ENCODE measurements at places on chromosomes 3 and 15.

GRCh38 chr3:194874783-194875182, 189.1 kb downstream of the FAM43A start:
- DNase-seq: no peak

- DNase-seq: no peak
Measured at GRCh38 chr15:64844576-64845145, 2.9 kb downstream of the PLEKHO2 start.

- no peak for DNase-seq
Measured at GRCh38 chr15:25863111-25863967, at the start of gene ATP10A. TSS of gene ATP10A (minus strand) at chr15:25863327. CDS start at chr15:25863096, 231 bp downstream.

GRCh38 chr3:187617213-187617612, 53.0 kb downstream of the SST start:
- no peak for DNase-seq

GRCh38 chr3:94185753-94186152, 122.9 kb downstream of the NSUN3 start:
- DNase-seq: no peak

DNA sequence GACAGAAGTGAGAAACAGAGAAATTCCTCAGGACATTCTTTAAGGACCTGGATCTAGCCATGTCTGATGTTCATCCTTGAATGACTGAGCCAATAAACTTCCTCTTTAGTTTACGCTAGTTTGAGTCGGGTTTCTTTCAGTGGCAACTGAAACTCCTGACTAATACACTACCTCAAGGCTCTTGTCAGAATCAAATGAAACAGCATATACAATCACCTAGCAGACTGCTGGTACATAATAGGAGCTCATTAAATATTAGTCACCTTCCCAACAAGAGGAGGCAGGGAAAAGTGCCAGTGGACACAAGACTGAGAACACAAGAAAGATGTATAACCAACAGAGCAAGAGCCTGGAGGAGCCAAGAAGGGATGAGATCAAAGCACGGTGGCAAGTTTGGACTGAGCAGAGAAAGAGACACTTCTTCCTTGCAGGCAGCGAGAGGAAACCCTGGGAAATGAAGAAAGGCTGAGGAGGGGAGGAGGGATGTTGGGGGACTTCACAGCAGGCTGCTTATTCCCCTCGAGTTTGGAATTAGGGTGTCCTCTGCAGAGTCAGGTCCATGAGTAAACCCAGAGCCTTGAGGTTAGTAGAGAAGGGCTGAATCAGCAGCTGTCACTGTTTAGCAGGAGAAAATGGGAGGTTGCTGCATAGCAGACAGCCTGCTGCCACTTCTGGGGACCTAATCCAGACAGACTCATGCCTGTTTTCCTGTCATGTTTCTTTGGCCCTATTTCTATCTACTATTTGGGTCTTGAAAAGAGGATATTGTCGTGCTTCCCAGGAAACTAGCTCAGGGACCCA, 73.3 kb downstream of the MRPL46 start:
- DNase-seq: no peak

- DNase-seq: no peak
Measured at GRCh38 chr15:96328181-96328876, 2.2 kb upstream of the NR2F2 start.

GRCh38 chr3:74621581-74621980, 7.1 kb upstream of the CNTN3 start:
- no peak for DNase-seq

- peak; percentile 41 for DNase-seq
Measured at GRCh38 chr3:185552358-185552877, at the start of gene LIPH. TSS of gene LIPH (minus strand) at chr3:185552588. CDS start at chr3:185552471, 117 bp downstream.

GRCh38 chr3:143875546-143875945, 27.3 kb upstream of the SLC9A9 start:
- DNase-seq: no peak

- DNase-seq: peak; percentile 21
Measured at GRCh38 chr3:179146911-179147513, 1.1 kb upstream of the PIK3CA start.

DNA sequence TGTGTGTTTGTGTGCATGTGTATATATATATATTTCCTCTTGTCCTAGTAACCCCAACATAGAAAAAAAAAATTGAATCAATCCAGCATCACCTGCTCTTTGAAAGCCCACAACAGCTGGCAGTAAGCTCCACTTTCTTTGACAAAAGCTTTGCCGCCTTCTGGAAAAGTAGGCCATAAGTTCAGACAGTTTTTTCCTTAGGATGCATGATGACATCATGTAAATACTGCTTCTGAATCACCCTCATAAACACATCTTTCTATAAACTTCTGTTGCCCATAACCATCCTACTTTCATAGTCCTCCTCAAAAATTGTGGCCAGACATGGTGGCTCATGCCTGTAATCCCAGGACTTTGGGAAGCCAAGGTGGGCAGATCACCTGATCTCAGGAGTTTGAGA, 67.4 kb downstream of the CSNK1G1 start:
- no peak for DNase-seq

GRCh38 chr3:7292362-7292761, 431.4 kb downstream of the GRM7 start:
- DNase-seq: no peak

DNA sequence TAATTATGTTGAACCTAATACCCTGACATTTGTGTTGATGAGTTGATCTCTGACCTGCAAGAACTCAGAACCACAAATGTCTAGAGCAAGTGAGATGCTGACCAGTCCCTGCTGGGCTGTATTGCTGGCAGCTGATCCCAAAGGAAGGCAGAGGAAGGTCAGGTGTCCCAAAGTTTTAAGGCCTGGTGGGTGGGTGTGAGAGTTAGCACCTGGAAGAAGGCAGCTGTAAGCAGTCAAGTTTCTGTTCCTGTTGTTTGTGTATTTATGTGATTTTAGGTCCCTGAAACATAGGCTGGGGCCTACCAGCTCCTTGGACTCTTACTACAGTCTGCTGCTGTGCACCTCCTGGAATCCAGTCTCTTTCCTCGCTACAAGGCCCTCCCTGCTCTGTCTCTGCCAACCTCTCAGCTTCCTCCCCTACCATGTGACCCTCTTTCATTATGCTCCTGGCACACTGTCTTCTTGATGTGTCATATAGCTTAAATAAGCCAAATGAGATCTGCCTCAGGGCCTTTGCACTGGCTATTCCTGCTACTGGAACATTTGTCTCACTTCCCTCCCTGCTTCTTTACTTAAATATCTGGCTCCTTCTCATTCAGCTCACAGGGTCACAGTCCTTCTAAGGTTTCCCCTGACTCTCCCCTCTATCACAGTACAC, 31.0 kb upstream of the ATOSA start:
- no peak for DNase-seq

GRCh38 chr3:122000936-122001605, 21.0 kb downstream of the ILDR1 start:
- no peak for DNase-seq

DNA sequence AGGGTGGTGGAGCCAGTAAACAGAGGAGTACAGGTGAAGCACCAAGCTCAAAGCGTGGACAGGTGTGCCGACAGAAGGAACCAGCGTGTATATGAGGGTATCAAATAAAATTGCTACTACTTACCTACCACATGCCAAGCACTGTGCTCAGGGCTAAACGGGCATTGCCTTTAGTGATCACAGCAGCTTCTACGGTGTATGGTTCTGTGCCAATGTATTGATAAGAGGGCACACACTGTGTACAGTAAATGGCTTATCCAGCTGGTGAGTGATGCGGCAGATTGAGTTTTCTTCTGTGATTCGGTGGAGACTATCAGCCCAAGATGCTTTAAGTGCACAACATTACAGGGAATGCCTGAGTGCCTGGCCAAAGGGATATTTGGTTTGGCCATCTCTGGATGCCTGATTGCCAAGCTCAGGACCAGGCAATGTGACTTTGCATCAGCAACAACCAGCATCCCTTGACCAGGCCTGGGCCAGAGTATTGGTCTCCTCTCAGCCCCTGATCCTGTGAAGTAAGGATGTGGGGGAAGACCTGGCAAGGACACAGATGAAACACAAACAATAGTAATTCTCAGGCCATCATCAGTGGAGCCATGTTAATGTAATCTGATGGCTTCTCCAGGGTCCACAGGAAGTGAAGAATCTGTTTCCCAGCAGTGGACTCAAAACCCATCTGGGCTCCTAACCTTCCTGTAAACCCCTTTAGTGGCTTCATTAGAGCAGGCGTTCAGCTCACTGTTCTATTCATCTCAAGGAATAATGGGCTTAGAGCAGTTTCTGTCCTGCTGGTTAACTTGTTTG, 14.1 kb downstream of the STARD5 start:
- DNase-seq: no peak

DNA sequence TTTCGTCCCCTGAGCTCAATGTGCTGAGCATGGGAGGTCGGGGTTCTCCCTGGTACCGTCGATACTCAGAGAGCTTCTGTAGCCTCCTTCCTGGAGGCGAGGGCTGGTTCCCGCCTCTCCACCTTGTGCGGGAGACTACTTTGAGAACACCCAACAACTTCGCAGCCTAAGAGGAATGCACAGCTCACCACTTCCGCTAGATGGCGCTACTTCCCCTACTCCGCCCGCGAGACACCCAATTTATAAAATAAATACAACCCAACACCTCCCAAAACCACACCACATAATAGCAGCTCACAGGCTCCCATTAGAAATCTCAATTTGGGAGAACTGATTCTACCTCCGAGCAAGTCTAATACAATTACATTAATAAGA, 1.2 kb downstream of the RGMA start:
- DNase-seq: peak; percentile 52

GRCh38 chr15:45449916-45450867, 71.8 kb upstream of the GATM start:
- no peak for DNase-seq

DNA sequence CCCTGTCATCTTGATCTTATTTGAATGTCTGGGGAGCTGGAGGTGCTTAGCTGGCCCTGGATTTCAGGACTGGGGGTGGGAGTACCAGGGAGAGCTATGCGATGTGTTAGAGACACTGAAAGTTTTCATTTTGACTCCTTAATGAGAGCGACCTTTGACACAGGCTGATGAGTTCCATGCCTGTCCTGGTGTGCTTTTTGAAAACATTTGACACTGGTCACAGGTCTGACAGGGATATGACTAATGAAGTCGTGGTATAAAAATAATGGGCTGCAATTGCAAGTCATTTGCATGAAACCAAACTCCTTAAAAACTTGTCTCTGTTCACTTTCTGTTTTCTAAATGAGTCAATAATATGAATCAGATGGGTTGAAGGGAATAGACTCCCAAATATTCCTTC, 81.9 kb downstream of the MECOM start:
- no peak for DNase-seq

GRCh38 chr3:10508619-10509260, 3.4 kb upstream of the ATP2B2 start:
- DNase-seq: peak; percentile 41

- no peak for DNase-seq
Measured at GRCh38 chr3:66839508-66839907, 158.6 kb upstream of the KBTBD8 start.

GRCh38 chr3:141669434-141669833, 68.7 kb upstream of the RNF7 start:
- DNase-seq: no peak

GRCh38 chr15:83496766-83497165, 49.6 kb downstream of the SH3GL3 start:
- no peak for DNase-seq

GRCh38 chr3:107753494-107753893, 230.7 kb downstream of the BBX start:
- peak; percentile 77 for DNase-seq

- DNase-seq: no peak
Measured at GRCh38 chr3:61589856-61590255, 28.5 kb downstream of the PTPRG start.

DNA sequence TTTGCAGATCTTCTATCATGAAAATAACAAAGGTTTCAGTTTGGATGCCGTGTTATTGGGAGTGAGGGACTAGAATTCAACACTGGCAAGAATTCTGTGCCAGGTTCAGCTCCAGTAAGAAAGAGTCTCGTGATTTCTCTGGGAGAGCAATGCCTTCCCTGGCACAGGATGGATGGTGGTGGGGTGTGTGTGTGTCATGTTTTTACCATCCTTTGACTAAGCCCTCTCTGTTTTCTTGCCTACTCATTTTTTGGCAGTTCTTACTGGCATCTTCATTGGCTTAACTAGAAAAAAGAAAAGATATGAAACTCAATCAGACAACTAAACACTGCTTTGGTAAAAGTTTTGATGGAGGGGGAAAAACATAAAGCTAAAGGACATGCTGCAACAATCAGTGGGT, 86.6 kb downstream of the FMN1 start:
- no peak for DNase-seq

GRCh38 chr15:36265422-36265821, 314.0 kb upstream of the CDIN1 start:
- DNase-seq: no peak

- DNase-seq: no peak
Measured at GRCh38 chr3:62600033-62600432, 226.7 kb upstream of the FEZF2 start.

- no peak for DNase-seq
Measured at GRCh38 chr15:76991048-76991447, 3.9 kb upstream of the PSTPIP1 start.

DNA sequence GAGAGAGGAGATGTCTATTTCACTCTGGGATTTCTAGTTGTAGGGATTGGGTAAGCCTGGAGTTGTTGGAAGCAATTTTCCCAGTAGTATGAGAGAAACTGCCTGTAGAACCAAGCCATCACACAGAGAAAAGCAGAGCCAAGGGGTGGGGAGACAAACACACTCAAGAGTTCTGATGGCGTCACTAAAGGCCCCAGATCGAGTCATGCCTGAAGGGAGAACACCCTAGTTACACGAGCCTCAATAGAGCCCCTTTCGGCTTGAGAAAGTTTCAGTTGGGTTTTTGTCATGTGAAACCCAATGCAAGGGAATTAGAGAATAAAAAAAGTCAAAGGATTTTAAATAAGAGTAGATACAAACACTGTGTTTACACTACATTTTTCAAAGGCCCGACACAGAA, 66.1 kb upstream of the PFN2 start:
- DNase-seq: no peak

DNA sequence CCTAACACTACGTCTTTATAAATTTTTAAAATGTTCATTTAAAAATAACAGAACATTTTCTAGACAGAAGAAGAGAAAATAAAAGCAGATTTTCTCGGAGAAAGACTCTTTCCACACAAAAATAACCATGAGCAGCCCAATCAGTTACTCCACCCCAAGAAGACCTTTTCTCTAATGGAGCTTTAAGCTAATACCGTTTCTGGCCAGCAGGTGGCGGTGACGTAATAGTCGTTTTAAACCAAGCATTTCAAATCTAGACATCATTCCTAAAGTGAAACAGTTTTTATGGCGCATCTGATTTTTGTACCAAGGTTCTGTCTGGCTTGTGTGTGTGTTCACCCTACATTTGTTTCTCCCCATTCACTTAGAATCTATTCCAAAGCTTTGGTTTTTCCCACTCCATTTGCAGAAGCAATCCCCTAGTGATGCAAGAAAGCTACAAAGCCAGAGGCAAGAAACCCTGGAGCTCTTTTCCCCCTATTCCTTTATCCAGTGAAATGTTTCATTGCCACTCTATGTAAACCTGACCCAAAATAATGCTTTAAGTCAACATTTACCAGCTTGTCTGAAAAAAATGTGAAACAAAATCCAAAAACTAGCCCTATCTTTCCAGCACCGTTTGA, 336.7 kb upstream of the IGF1R start:
- DNase-seq: peak; percentile 64

GRCh38 chr15:39275066-39275465, 305.8 kb upstream of the THBS1 start:
- DNase-seq: no peak

GRCh38 chr15:90917569-90917968, 14.5 kb downstream of the MAN2A2 start:
- no peak for DNase-seq

Measured in WERI-Rb-1 (cell line).